ENCODE measurements at places on chromosomes 12 and 14. TPM values are rescaled to one million over a fixed set of nuclear protein-coding genes. Genes with fewer than 3 reads are reported as not detected.

- no peaks in the 10 kb centered on the region for H3K27me3 ChIP-seq
- no peaks in the 10 kb centered on the region for H3K36me3 ChIP-seq
- DNase-seq = peak; percentile 79
- no peak overlapping the region for H3K4me3 ChIP-seq
Observed at GRCh38 chr14:74140374-74140850, 55.7 kb downstream of the LIN52 start.

- H3K4me3 ChIP-seq = no peak overlapping the region
- peak; percentile 28 for DNase-seq
- H3K4me1 ChIP-seq = peaks cover 34% of the 10 kb centered on the region
- H3K36me3 ChIP-seq = no peaks in the 10 kb centered on the region
- H3K27ac ChIP-seq = no peak overlapping the region
Observed at GRCh38 chr12:128840862-128841468, 12.3 kb upstream of the GLT1D1 start.

The DNAI7 gene
- polyA plus RNA-seq = not detected

The RD3L gene
- not detected for polyA plus RNA-seq

GRCh38 chr12:19867970-19868369 is 428.7 kb downstream of the AEBP2 start:
- no peak for DNase-seq
- no peak overlapping the region for H3K4me3 ChIP-seq
- H3K27me3 ChIP-seq = no peaks in the 10 kb centered on the region
- no peaks in the 10 kb centered on the region for H3K4me1 ChIP-seq
- no peak overlapping the region for H3K27ac ChIP-seq

- H3K27me3 ChIP-seq = no peaks in the 10 kb centered on the region
- DNase-seq = no peak
- H3K27ac ChIP-seq = no peak overlapping the region
- H3K4me3 ChIP-seq = no peak overlapping the region
- peaks cover 9% of the 10 kb centered on the region for H3K36me3 ChIP-seq
- H3K4me1 ChIP-seq = no peaks in the 10 kb centered on the region
Observed at GRCh38 chr14:76053572-76054355, 68.2 kb downstream of the IFT43 start.

The FLRT2 gene
- polyA plus RNA-seq = 7.8 TPM

DNA sequence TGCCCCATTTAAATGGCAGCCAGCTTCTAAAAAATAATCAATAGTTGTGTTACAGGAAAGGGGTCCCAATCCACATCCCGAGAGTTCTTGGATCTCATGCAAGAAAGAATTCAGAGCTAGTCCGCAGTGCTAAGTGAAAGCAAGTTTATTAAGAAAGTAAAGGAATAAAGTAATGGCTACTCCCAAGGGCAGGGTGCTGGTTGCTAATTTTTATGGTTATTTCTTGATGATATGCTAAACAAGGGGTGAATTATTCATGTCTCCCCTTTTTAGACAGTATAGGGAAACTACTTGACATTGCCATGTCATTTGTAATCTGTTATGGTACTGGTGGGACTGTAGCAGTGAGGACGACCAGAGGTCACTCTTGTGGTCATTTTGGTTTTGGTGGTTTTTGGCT is 591.3 kb downstream of the LRFN5 start:
- H3K36me3 ChIP-seq = no peaks in the 10 kb centered on the region
- no peak for DNase-seq
- H3K4me3 ChIP-seq = no peak overlapping the region
- H3K27ac ChIP-seq = no peak overlapping the region
- no peaks in the 10 kb centered on the region for H3K4me1 ChIP-seq

DNA sequence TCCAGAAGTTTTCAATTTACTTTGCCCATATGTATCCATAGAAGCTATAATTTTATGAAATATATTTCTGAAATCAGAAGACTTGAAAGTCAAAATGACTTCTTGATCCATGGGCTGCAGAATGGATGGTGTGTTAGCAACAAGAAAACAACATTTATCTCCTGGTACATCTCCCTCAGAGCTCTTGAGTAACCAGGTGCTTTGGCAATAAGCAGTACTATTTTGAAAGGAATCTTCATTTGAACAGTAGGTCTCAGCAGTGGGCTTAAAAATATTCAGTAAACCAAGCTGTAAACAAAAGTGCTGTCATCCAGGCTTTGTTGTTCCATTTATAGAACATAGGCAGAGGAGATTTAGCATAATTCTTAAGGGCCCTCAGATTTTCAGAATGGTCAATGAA is 100.4 kb downstream of the SLC38A1 start:
- H3K36me3 ChIP-seq = no peaks in the 10 kb centered on the region
- H3K4me1 ChIP-seq = no peaks in the 10 kb centered on the region
- no peak overlapping the region for H3K4me3 ChIP-seq
- H3K27me3 ChIP-seq = no peaks in the 10 kb centered on the region
- DNase-seq = no peak

DNA sequence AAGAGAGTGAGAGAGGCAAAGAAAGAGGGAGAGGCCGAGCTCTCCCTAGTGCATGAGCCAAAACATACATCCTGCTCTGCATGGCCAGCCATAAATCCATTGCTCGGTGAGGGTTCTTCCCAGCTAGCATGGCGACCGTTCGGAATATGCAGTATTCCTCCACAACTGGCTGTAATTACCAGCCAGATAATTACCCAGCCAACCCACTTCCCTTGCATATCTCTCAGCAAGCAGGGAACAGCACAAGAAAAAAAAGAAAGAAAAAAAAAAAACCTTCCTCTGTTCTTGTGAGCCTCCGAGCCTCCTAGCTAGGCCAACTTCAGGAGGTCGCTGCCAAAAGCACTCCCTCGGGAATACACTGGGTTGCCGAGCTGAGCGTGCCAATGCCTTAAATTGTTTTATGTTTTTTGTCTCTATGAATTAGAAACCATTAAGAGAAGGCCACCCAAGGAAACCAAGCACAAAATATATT is 567.9 kb downstream of the MED13L start:
- H3K27me3 ChIP-seq = no peaks in the 10 kb centered on the region
- H3K36me3 ChIP-seq = no peaks in the 10 kb centered on the region
- no peak overlapping the region for H3K4me3 ChIP-seq
- DNase-seq = no peak

DNA sequence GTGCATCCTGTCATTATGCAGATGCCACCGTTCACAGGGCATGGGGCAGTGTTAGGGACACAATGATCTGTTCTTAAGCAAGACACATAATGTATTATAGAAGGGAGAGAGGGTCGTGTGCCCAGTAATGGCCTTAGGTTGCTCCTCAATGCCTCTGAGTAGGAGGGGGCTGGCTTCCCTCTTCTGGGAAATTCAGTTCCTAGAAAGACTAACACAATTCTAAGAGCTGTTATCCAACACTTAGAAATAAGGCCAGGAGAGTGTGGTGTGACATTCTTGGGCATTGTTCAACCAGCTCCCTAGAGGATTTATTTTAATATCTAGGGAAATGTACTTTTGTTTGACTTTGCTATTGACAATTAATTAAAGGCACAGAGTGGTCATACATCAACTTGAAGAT is 118.5 kb downstream of the ADCK1 start:
- no peaks in the 10 kb centered on the region for H3K36me3 ChIP-seq
- no peak overlapping the region for H3K27ac ChIP-seq
- no peaks in the 10 kb centered on the region for H3K4me1 ChIP-seq
- H3K27me3 ChIP-seq = no peaks in the 10 kb centered on the region
- no peak for DNase-seq

The TIMELESS gene
- polyA plus RNA-seq = 10.5 TPM

The PTPRB gene
- 3.7 TPM for polyA plus RNA-seq

DNA sequence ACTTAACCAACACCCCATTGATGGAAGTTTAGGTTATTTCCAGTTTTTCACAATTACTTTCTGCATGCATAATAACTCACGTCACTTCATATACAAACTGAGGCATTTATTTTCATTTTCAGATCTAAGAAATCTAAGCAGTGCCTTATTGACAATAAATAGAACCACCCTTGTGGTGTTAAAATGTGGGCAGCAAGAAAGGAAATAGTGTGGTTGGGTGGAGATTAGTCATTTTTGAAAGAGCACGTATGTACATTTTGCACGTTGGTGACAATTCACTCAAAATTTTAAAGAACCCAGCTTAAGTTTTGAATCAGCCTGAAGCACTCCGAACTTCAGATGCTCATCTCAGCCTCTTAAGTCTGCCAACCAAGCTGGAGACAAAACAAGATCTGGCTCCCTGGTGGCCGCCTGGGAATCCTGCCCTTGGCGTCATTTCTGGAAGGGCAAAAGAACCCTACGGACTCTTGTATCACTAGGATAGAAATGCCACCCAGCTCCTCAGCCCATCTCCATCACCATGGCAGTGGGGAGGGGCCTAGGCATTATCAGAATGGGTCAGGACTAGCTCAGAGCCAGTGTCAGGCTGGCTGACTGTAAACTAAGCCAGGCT is 89.5 kb upstream of the BCL2L14 start:
- no peaks in the 10 kb centered on the region for H3K27me3 ChIP-seq
- H3K36me3 ChIP-seq = no peaks in the 10 kb centered on the region
- no peak overlapping the region for H3K27ac ChIP-seq

- H3K4me3 ChIP-seq = no peak overlapping the region
- no peak for DNase-seq
- no peak overlapping the region for H3K27ac ChIP-seq
- no peaks in the 10 kb centered on the region for H3K36me3 ChIP-seq
- H3K4me1 ChIP-seq = no peaks in the 10 kb centered on the region
- no peaks in the 10 kb centered on the region for H3K27me3 ChIP-seq
Observed at GRCh38 chr12:98939350-98939749, 294.3 kb downstream of the APAF1 start.

DNA sequence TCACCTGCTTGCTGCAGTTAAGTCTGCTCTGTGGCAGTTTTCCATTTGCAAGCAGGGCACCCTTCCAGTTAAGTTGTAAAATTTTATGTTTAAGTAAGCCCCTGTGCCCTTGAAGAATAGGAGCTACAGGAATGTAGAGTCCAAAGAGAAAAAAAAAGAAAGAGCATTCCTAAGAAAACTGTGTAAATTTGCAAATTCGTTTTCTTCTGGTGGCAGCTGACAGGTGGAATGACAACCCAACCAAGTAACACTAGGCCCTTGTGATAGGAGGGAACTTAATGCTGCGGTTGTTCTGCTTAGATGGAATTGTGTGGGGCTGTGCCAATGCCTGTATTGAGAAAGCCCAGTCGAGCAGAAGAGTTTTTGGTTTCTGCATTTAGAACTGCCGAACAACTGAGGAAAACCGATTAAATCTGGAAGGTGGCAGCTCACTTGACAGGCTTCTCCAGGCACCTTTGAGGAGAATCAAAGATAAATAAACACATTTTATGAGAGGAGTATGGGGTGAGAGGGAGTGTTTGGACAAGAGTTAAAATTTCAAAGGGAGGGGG is 280.0 kb downstream of the RAD51B start:
- no peak overlapping the region for H3K27ac ChIP-seq
- no peak for DNase-seq
- H3K36me3 ChIP-seq = peaks cover 12% of the 10 kb centered on the region
- no peak overlapping the region for H3K4me3 ChIP-seq

The FSCB gene
- polyA plus RNA-seq = not detected

The RFX4 gene
- polyA plus RNA-seq = not detected

GRCh38 chr12:18141048-18141982 is 51.3 kb upstream of the RERGL start:
- no peaks in the 10 kb centered on the region for H3K27me3 ChIP-seq
- no peak for DNase-seq
- H3K27ac ChIP-seq = no peak overlapping the region
- H3K4me3 ChIP-seq = no peak overlapping the region
- H3K36me3 ChIP-seq = no peaks in the 10 kb centered on the region

- no peaks in the 10 kb centered on the region for H3K27me3 ChIP-seq
- H3K4me3 ChIP-seq = no peak overlapping the region
- H3K27ac ChIP-seq = peak overlapping the region; percentile 0
- no peak for DNase-seq
- H3K36me3 ChIP-seq = no peaks in the 10 kb centered on the region
- H3K4me1 ChIP-seq = peaks cover 7% of the 10 kb centered on the region
Observed at GRCh38 chr14:74979442-74980397, 23.0 kb upstream of the EIF2B2 start.

DNA sequence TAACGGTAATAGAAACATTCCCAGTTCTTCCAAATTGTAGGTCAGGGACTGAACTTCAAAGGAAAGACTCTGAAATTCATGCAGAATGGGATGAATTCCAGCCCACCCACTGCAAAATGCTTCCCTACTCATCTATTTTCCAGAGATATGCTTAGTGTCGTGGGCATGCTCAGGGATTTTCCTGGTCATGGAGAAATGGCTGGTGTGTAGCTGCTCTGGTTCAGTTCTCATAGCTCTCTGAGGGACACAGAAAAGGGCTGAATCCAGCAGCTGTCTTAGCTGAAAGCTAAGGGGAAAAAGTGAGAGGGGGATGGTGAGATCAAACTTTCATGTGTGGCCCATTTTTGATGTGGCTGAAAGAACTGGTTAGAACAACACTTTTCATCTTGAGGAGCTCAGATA is 72.9 kb upstream of the KRAS start:
- DNase-seq = no peak
- no peak overlapping the region for H3K27ac ChIP-seq
- no peak overlapping the region for H3K4me3 ChIP-seq
- H3K4me1 ChIP-seq = peaks cover 54% of the 10 kb centered on the region
- H3K27me3 ChIP-seq = no peaks in the 10 kb centered on the region
- H3K36me3 ChIP-seq = no peaks in the 10 kb centered on the region

GRCh38 chr12:119940897-119941296 is 48.1 kb upstream of the BICDL1 start:
- no peaks in the 10 kb centered on the region for H3K36me3 ChIP-seq
- no peaks in the 10 kb centered on the region for H3K4me1 ChIP-seq
- no peak overlapping the region for H3K27ac ChIP-seq
- DNase-seq = peak; percentile 2

GRCh38 chr14:26398616-26399015 is 199.2 kb downstream of the NOVA1 start:
- H3K4me1 ChIP-seq = no peaks in the 10 kb centered on the region
- H3K27ac ChIP-seq = no peak overlapping the region
- H3K27me3 ChIP-seq = no peaks in the 10 kb centered on the region
- H3K36me3 ChIP-seq = no peaks in the 10 kb centered on the region
- no peak for DNase-seq

DNA sequence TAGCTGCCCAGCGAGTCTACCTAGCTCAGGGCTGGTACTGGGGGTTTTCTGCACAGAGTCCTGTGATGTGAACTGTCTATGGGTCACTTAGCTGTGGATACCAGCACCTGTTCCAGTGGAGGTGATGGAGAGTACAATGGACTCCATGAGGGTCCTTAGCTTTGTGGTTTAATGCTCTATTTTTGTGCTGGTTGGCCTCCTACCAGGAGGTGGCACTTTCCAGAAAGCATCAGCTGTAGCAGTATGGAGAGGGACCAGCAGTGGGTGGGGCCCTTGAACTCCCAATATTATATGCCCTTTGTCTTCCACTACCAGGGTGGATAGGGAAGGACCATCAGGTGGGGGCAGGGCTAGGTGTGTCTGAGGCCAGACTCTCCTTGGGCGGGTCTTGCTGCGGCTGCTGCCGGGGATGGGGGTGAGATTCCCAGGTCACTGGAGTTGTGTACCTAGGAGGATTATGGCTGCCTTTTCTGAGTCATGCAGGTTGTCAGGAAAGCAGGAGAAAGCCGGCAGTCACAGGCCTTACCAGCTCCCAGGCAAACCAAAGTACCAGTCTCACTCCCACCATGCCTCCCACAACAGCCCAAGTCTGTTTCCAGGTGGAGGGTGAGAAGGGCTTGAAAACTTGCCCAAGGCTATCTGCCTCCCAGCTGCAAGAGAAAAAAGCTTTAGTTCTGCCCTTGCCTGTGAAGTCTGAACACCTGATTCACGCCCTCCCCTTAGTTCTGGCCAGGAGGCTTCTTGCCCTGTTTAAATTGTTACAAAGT is 163.0 kb upstream of the NUDT4 start:
- no peaks in the 10 kb centered on the region for H3K27me3 ChIP-seq
- H3K36me3 ChIP-seq = no peaks in the 10 kb centered on the region
- H3K4me1 ChIP-seq = no peaks in the 10 kb centered on the region
- DNase-seq = peak; percentile 23

- no peak overlapping the region for H3K27ac ChIP-seq
- H3K4me1 ChIP-seq = no peaks in the 10 kb centered on the region
- no peak for DNase-seq
Observed at GRCh38 chr14:30295980-30296379, 263.0 kb upstream of the G2E3 start.
